ENCODE measurements at places on chromosomes 1 and 21.

- peak; percentile 53 for DNase-seq
Observed at GRCh38 chr21:44940116-44940631, 345 bp downstream of the SLX9 start.

GRCh38 chr21:28282833-28283232 is 709.8 kb downstream of the LTN1 start:
- DNase-seq = no peak

- no peak for DNase-seq
Observed at GRCh38 chr1:16978567-16979474, 1.6 kb downstream of the MFAP2 start.

DNA sequence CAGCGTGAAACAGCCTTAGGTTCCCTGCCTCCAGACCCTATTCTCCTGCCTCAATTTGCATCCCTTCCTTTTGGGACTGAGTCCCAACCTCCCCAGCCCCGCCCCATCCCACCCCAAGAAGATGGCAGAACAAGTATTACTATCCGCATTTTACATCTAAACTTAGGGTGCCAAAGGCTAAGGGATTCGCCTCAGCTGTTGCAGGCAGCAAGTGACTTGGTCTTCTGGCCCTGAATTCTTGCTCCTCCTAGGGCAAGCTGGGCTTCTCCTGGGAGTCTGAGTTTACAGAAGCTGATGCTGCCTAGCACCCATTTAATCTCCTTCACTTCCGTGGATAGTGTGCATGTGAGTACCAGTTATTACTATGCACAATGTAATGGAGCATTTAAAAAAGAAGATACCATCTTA is 161.3 kb upstream of the NR5A2 start:
- no peak for DNase-seq

Data from glutamatergic neuron (in vitro differentiated cells).